ENCODE measurements at places on chromosomes 12 and 14. TPM values are rescaled to one million over a fixed set of nuclear protein-coding genes. Genes with fewer than 3 reads are reported as not detected.

DNA sequence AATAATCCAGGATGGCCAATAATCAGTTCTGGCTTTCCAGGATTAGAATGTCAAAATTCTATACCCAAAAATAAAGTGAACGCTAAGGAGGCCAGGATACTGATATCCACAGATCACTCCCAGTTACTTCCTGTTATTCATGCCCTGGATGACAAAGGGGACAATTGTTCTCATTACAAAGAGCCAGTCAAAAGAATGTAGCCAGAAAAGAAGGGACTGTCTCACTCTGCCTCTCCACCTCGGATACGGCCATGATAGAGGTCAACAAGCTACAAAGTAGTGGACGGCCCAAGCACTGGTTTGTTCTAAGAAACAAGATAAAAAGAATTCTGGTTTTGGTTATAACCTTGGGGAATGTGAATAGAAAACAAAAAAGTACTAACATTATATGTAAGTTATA, 116.1 kb upstream of the ATF7IP start:
- no peak for DNase-seq

GRCh38 chr12:26043135-26044006, 81.5 kb downstream of the BHLHE41 start:
- no peak for DNase-seq

DNA sequence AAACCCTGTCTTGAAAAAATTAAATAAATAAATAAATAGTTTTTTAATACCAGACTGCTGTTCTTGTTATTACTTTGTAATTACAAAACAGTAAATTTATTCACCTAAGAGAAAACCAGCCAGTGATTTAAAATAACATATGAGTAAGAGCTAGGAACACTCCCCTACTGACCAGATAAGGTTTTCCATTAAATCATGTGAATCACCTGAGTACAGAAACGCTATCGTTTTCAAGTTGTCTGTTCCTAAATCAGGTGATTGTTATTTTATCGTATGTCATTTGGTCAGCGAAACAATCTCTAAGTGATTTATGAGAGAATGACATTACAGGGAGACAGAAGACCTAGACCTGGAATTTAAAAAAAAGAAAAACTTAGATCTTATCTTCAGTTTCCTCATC, 47.3 kb downstream of the RPS29 start:
- DNase-seq, result no peak

- no peak for DNase-seq
Measured at GRCh38 chr14:64775081-64775777, 71.0 kb downstream of the PLEKHG3 start.

- no peak for DNase-seq
Measured at GRCh38 chr12:66944365-66944764, 265.5 kb upstream of the GRIP1 start.

Gene PITPNM2
- total RNA-seq, result 9.5 TPM

Gene NIN
- total RNA-seq, result 94.1 TPM

All from neural crest cell (in vitro differentiated cells).